NCI-H2081 (cell line): ENCODE measurements at places on chromosomes 1 and 21.
A peak's percentile ranks its signal among the peaks of the same experiment; 100 is the strongest.

- no peak for DNase-seq
These were observed 274.4 kb downstream of the PCP4 start for GRCh38 chr21:40141621-40142020.

DNA sequence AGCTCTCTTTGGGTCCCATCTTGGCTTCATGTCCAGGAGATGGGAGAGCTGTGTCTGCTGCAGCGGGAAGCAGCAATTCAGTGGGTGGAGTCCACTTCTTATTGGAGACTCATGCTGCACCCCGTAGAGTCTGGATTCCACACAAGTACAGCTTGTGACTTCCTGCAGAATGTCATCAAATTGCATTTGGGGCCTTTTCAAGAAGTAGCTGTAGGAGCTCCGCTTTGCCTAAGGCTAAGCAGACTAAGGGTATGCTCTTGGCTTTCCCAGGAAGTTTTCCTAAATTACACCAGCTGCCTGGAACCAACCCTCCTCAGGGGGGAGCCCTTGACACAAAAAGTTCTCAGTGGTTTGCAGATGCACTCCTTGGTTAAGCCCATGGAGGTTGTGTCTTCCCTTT, 5.7 kb upstream of the MOB3C start:
- peak; percentile 24 for DNase-seq

- peak; percentile 29 for DNase-seq
These were observed 48.4 kb downstream of the CCN1 start for GRCh38 chr1:85628791-85629531.

DNA sequence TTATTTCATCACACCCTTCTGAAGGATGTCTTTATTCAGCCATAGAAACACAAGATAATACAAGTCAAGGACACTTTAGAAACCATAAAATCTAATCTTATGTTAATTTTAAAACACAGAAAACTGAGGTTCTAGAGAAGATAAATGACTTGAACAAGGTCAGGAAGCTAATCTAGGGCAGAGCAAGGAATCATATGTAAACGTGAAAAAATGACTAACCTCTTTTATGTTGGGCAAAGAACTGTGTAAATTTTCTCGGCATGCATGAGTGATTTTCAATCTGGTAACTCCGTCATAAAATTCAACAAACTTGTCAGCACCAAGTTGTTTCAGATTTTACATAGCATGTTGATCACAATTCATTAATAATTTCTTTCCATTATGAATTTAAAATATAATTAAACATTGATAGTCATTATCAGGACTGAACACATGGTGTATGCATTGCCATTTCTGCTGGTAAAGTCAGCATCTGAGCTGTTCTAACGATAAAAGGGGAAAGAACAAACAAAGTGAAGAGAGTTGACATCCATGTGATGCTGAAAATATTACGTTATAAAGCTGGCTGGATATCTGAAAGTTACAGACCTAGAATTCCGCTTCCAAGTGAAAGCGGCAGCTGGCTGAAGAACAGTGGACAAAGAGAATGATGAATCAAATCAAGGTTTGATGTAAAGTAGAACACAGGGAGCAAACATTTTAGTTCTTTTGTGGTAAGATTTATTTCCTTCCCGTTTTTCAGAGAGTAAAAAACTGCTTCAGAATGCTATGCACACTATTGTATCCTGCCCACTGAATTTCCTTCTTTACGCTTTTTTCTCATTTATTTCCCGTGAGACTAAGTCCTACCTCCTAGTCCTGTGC, 1037.4 kb upstream of the TMPRSS15 start:
- DNase-seq: peak; percentile 3

GRCh38 chr1:57966751-57967406, 543.0 kb upstream of the DAB1 start:
- no peak for DNase-seq

DNA sequence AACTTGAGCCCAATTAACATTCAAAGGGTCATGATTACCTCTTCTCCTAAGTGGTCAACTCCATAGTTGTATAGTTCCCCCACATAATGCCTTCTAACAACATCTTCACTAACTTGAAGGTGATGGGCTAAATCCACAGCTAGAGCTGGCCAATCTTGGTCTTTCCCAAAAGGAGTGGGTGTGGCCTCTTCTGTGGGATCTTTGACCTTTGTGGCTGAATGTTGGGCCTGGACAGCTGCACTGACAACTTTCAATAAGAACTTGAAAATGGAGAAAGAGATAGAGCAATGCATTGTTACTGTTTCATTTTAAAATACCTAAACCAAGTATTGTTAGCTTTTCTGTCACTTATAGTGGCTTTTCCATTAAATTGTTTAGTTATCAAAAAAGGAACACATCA, 59.2 kb downstream of the IARS2 start:
- DNase-seq: no peak

DNA sequence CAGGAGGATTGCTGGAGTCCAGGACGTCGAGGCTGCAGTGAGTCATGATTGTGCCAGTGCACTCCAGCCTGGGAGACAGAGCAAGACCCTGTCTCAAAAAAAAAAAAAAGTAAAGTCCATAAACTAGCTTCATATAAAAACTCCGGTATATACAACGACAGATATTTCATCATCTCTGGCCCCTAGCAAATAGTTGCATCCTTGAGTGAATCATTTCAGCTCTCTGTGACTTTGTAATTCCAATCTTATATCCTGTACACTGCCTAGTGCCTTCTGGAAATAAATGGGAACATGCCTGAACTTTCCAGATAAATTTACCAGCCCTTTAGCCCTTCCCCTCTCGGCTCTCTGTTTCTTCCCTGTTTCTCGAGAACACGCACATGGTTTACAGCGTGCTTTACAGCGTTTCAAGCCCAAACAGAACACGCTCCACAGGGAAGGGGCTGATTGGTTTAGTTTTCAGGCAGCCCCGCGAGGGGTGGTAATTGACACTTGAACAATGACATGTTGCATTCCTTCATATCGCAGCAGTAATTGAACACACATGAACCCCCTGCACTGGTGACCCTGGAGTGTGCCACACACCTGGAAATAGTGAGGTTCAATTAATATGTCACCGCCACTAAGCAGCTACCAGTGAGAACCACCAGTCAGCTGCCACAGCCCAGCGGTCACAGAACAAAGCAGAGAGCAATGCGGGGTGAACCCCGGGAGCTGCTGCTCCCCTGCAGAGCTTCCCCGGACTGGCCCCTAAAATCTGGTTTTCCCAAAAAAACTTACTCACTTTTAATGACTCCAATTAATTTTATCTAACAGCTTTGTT, 35.7 kb upstream of the SIM2 start:
- DNase-seq: no peak

- DNase-seq: no peak
These were observed 256.5 kb downstream of the FGGY start for GRCh38 chr1:59553371-59553770.

- DNase-seq: no peak
These were observed 27.8 kb upstream of the SUMO3 start for GRCh38 chr21:44845418-44846223.

- DNase-seq: no peak
These were observed 28.7 kb downstream of the KCNA3 start for GRCh38 chr1:110645821-110646735.

GRCh38 chr1:206633708-206634121, 1.6 kb upstream of the DYRK3 start:
- no peak for DNase-seq

- no peak for DNase-seq
These were observed 48.0 kb upstream of the WDR26 start for GRCh38 chr1:224482619-224483018.

- DNase-seq: no peak
These were observed 175.3 kb downstream of the PLPPR4 start for GRCh38 chr1:99439433-99440075.

GRCh38 chr1:93690921-93691789, 9.5 kb upstream of the BCAR3 start:
- DNase-seq: no peak

DNA sequence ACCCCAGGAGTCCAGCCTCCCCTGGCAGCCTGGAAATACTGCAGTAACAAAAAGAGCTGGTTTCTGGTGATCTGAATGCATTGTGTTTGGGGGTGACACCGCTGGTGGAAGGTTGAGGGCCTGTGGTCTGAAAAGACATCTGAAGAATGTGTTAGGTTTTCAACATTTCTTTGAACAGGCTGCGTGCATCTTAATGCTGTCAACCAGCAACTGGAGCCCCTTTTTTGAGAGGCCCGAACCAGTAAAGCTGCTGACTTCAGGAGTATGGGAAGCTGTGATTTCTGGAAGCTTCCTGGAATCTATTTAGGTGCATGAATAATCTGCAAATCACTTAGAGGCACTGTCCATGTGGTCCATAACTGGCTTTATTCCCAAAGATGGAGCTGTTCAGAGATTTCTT, 17.0 kb downstream of the ATP5PO start:
- no peak for DNase-seq

DNA sequence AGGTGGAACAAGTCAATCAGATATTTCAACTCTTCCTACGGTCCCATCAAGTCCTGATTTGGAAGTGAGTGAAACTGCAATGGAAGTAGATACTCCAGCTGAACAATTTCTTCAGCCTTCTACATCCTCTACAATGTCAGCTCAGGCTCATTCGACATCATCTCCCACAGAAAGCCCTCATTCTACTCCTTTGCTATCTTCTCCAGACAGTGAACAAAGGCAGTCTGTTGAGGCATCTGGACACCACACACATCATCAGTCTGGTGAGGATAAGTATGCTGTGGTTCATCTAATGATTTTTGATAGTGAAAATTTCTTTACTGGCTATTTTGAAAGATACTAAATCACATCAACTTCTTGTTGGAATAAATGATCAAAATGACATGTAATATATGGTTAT, 67.7 kb upstream of the MPC2 start:
- no peak for DNase-seq

DNA sequence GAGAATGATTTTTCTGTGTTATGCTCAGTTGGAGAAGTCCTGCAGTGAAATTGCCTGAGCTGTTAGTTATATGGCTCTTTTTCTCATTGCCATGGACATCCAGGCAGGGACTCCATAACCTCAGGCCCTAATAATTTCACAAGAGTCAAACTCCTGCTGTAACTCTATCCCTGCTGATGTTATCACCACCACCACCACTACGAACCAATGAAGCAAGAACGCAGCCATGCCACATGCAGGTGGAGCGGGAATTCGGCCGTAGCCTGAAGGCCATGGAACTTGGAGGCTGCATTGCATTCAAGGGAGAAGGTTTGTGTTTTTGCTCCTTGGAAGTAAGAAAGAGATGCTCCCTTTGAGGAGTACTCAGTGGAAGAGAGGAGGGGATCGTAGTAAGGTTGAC, 16.8 kb upstream of the DLGAP3 start:
- DNase-seq: no peak

- peak; percentile 87 for DNase-seq
These were observed 98.6 kb upstream of the LPGAT1 start for GRCh38 chr1:211928993-211929637.

DNA sequence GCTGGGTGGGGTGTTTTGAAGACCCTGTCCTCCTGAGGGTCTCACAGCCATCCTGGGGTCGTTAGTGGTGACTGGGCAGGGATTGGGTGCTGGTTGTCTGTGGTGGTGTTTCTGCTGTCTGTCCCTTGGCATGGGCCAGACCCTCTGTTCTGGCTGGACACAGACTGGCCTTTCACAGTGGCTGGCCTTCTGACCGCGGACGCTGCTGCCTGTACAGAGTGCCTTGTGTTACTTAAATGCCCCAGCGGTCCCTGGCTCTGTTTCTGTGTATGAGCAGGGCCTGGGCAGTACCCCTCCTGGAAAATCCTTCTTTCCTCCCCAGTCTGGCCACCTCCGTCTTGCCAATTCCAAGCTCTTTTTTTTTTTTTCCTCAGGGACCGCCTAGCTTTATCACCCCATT, 50.9 kb downstream of the SH3BGR start:
- DNase-seq: no peak

- DNase-seq: no peak
These were observed 64.2 kb upstream of the CNTN2 start for GRCh38 chr1:204978782-204979181.

GRCh38 chr1:150979092-150980056, 2.7 kb upstream of the ANXA9 start:
- peak; percentile 91 for DNase-seq

DNA sequence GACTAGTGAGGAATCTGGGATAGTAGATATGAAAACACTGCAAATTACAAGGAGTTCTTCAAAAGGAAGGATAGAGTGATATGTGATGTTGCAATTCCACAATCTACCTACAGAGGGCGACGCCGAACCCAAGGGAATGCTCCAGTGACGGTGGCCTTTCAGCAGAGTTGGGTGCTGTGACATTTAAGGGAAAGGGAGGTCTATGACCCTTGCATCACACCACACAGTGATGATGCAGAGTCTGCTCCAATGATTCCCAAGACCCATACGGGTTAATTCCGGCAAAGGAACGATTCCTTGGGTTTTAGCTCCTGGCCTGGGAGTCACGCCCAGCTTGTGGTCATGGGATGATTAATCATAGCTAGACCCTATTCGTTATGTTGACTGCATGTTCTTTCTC, 123.0 kb upstream of the IGSF21 start:
- DNase-seq: peak; percentile 3

- DNase-seq: no peak
These were observed 44.2 kb upstream of the KDM4A start for GRCh38 chr1:43605766-43606165.

GRCh38 chr1:173149887-173150286, 57.2 kb downstream of the TNFSF4 start:
- no peak for DNase-seq

DNA sequence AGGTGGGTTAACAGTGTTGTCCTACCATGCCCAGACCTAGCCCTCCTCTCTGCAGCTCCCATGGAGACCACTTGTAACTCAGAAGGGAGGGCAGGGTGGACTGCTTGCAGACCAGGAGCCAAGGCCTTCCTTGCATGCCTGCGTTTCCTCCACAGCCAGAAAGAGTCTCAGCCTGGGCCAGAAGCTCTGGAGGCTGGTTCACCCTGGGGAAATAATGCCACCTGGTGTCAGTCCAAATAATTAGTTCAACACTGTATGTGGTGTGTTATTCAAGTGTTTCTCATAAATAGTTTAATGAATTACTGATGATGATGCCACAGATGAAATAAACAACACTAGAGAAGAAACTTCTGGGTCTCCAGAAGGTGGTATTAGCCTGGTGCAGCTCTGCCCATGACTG, 16.9 kb upstream of the VANGL1 start:
- DNase-seq: no peak

DNA sequence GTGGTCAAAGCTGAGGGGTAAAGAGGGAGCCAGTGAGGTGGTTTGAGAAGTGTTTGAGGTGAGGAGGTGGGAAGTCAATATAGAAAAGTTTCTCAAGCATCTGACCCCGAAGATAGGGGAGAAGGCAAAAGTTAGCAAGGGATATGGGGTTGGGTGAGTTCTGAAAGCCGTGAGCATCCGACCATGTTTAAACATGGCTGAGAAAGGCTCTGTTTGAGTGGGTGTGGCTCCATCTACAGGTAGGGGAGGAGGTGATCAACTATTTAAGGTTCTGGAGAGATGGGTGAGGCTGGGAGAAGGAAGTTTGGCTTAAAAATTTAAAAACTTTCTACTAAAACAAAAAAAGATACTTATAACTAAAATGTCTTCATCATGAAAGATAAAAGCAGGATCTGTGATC, 273.8 kb downstream of the KCNJ6 start:
- peak; percentile 16 for DNase-seq

- no peak for DNase-seq
These were observed 67.1 kb upstream of the GCLM start for GRCh38 chr1:93976291-93976690.
